ENCODE measurements at places on chromosomes 3 and 15.

DNA sequence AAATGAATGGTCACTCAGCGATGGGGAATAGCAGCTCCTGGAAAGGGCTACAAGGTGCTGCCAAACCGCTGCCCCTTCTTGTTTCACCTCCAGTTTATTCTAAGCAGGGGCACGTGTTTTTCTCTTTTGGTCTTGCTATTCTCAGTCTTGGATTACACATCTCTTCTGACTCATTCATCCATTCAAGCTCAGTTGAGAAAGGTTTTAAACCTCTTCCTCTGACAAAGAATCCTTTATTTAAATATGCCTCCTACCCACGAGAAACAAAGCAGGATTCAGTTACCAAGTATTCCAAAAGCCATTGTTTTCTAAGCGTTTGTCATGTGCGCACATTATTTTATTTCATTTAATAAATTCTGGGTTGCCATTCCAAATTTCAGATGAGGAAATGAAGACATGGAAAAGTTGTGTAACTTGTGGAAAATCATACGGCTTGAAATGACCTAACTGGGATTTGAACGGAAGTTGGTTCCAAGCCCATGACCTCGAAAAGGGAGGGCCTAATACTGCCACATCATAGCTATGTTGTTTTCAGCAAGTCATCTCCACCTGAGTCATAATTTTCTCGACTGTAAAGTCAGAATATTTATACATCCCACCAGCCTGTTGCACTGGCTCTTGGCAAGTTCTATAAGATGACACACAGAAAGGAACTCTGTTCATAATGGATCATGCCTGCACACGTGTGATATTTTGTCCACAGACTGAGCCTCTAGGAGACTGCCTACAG, 292.0 kb upstream of the SLCO3A1 start:
- DNase-seq: peak; percentile 50

GRCh38 chr15:64152507-64153387, 1.2 kb downstream of the SNX22 start:
- DNase-seq: no peak

GRCh38 chr3:29637068-29637467, 356.2 kb downstream of the RBMS3 start:
- DNase-seq: no peak

GRCh38 chr3:191301017-191301416, 28.2 kb upstream of the CCDC50 start:
- peak; percentile 27 for DNase-seq

- DNase-seq: no peak
Observed at GRCh38 chr3:14145236-14145635, 20.4 kb downstream of the TMEM43 start.

DNA sequence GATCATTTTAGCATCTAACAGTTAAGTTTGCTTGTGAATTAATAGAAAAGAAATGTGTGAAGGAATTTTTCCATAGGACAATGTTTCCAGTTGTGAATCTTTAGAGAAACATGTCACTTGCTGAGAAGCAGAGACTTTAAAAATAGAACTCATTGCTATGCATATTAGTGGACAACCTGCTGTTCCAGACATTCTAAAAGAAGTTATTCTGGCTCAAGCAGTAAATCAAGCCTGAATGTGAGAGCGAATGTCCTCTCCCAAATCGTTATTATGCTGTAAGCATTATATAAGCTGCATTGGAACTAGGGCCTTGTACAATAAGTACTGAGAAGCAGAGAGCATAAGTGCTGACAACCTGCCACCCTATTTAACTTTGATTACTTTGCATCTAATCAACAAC, 990.9 kb downstream of the PLOD2 start:
- no peak for DNase-seq

DNA sequence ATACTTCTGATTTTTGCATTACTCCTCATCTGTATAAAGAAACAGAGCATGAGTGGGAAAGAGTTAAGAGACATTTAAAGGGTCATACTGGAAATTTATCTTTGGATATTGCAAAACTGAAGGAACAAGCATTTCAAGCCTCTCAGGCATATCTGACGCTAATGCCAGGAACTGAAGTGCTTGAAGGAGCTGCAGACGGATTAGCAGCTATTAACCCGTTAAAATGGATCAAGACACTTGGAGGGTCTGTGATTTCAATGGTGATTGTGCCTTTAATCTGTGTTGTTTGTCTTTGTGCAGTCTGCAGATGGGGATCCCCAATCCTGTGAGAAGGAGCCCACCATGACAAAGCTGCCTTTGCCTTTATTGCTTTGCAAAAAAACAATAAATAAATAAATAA, 202.5 kb upstream of the UBE3A start:
- DNase-seq: no peak

DNA sequence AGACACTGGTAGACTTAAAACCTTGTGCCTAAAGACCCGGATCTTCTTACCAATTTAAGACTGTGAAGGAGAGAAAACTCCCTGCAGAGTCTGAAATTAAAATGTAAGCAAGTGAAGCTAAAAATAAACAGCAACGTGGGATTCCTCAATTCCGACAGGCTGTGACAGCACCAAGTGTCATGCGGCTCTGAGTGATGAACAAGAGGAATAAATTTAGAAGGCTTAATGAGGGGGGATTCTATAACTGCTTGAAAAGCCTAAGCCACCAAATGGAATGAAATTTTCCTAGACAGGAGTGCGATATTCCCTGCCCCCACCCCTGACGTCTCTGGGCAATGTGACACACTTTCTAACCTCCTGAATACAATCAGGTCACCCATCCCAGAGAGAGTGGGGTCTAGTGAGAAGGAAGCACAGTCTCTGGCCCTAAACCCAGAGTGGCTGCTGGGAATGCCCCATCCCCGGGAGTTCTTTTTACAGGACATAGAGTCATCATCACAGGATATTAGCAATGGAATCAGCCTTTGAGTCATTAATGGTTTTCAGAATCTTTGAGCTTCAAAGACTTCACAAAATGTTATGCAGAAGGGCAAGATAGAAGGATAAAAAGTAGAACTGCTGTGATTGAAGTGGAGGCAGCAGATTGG, 114.3 kb downstream of the EDEM1 start:
- no peak for DNase-seq

DNA sequence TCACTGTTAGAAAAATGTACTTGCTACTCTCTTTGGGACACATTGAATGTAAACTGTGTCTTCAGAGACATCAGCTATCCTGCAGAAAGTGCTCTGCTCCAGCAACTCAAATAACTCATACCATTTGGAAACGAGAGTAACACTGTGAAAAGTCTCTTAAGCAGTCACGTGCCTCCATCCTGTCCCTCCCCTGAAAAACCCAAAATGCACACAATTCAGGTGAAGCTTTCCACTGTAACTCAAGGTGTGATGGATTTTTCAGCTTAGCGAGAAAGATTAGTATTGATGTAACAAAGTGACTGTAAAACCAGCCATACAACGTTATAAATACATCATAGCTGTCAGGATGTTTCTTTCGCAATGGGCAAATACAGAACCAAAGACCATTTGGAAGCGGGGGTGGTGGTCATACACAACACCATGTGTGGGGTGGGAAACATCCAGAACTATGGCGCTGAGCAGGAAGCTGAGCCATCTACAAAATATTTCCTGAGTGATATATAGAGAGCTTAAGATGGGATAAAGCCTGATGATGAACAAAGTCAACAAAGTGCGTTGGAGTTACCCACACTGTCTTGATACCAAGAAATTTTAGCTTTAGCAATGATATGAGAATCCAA, 332.3 kb downstream of the FOXP1 start:
- peak; percentile 44 for DNase-seq

DNA sequence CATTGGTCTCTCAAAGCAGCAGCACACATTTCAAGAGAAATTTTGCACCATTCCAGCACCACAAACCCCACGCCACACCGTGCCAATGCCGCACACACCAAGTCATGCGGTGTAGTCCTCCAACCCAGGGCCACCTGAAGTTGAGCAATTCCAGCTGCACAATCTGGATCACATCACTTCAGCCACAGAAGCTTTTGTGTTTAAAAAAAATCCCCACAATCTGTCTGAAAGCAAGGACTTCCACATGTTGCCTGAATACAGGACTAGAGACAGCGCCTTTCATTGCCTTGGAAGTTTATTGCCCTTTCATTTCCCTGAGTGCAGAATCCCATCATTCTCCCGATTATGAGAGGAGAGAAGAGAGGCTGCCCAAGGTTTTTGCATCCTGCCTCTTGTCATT, 175.6 kb upstream of the BCL6 start:
- no peak for DNase-seq

DNA sequence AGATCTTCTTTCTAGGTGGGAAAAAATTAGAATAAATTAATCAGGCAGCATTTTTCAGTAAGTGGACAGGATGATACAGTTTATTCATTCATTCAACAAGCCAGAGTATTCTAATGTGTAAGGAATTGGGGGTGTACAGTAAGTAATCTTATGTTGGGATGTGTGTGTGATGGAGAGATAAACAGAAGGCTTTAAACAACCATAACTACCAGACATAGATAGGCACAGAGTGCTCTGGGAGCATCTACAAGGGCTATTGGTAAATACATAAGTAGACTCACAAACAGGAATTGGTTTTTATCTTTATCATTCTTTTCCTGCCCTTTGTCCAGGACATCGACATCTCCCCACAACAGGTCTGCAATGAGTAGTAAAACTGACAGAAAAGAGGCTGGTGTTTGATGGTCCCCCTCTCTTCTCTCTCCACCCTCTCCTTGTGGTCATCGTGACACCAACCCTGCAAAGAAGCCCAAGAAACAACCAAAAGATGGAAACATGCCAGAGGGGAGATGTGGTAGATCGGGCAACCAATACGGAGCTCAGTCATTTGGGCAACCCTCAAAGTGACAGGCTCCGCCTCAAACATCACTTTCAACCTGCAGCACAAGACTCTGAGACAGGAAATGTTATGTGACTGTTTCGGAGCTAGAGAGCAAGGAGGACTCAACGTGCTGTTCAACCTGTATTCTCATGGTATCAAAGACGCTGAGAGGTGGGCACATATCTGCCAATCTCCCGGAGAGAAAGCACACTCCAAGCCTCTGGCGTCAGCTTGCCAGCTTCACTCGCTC, 28.7 kb upstream of the B3GNT5 start:
- no peak for DNase-seq

DNA sequence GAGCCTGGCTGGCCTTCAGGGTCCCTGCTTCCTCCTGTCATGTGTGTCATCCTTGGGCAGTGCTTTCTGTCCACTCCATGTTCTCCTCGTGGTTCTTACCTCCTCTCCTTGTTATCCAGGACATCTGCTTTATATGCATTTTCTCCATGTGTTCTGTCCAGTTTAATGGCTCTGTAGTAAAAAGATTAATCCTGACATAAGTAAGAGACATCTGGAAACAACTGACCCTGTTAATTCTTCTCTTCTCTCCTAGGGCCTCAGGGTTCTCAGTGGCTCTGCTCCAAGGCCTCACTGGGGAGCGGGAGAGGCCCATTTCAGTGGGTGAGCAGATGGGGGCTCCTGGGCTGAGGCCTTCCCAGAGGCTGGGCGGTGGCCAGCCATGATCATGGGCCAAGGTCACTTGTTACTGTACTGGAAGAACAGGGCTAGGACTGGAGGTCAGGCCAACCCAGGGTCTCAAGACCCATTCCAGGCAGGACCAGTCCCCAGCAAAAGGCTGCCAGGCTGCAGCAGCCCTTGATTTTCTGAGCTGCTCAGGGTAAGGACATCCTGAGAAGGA, 20.2 kb upstream of the CDCP1 start:
- no peak for DNase-seq

GRCh38 chr15:65032801-65033537, 3.5 kb upstream of the MTFMT start:
- peak; percentile 34 for DNase-seq

DNA sequence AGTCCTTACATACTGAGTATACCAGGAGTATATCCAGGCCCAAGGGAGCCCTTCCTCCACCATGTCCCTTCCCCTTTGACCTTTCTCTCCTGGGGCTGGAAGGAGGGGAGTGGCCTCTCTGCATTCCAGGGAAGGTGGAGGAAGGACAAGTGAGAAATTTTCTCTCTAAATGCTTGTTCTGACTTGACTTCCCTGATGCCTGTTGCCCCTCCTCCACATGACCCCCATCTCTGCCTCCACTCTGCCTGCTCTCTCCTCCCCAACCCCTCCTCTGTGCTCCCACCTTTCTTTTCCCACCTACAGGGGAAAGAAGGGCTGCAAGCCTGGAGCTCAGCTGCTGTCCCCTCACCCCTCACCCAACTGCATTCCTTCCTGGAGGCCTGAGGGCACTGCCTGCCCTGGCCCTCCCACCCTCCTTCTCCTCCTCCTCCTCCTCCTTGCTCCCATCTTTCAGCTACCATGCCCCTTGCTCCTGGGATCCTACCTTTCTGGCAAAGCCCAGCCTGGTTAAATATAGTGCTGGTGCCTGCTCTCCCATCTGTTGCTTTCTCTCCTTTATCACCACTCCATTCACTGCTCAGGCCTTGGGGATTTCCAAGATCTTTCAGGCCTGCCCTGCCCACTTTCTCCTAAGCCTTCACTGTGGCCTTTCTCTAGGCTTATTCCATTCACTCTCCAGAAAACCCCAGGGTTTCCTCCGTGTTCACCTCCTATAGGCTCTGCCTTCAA, 8.5 kb upstream of the DAG1 start:
- no peak for DNase-seq

DNA sequence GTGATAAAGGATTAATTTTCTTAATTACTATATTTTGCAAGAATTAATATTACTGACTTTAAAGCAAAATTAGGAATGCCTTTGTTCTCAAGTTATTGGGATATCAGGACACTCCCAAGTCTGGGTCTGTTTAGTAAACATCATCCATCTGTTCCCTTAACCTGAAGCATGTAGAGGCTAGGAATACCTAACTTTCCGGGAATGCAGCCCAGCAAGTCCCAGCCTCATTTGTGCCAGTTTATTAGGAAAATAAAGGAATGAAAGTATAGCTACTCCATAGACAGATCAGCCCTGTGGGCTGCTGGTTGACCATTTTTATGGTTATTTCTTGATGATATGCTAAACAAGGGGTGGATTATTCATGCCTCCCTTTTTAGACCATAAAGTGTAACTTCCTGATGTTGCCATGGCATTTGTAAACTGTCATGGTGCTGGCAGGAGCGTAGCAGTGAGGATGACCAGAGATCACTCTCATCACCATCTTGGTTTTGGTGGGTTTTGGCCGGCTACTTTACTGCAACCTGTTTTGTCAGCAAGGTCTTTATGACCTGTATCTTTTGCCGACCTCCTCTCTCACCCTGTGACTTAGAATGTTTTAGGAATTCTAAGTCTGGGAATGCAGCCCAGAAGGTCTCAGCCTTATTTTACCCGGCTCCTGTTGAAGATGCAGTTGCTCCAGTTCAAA, 540.2 kb downstream of the NAALADL2 start:
- no peak for DNase-seq

GRCh38 chr3:183638101-183638852, 2.9 kb downstream of the KLHL24 start:
- peak; percentile 4 for DNase-seq

DNA sequence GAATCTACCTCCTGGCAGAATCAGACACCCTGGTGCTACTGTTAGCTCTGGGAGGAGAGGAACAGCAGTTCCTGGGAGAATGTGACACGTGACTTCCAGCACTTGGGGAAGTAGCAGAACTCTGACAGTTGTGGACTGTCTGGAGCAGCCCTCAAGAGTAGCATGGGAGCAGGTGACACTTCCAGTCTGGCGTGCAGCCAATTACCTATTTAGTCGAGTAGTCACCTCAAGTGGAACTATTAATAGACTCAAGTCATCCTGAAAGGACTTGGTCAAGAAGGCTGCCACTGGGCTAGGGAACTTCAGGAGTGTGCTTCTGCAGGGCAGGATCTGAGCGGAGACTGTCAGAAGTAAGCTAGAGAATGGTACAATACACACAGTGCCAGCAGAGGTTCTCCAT, 62.3 kb downstream of the MTHFS start:
- peak; percentile 21 for DNase-seq

All from MV-4-11 (cell line).